ENCODE measurements at places on chromosomes 3 and 15.

DNA sequence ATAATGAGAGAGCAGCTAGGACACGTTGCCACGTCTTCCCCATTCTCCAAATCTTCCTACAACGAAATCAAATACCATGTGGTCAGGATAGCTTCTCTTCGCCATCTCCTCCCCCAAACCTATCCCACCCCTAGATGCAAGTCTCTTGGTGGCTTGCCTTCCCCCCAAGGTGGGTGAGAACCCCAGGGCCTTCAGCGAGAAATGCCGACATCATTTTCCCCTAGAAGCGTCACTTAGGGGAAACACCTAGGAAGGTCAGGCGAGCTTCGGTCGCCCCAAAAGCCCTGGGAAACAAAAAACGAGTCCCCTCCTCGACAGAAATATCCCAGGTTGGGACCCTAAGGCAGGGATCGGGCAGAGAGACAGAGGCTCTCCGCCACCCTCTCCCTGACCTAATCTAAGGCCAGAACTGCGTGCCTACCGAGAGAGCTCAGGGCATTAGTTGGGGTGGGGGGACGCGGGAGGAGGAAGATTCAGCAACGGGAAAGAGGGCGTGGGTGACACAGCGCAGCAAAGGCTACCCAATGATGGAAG is 502 bp downstream of the DPH3 start:
- DNase-seq = no peak

GRCh38 chr15:69025320-69025719 is 10.8 kb downstream of the NOX5 start:
- DNase-seq = no peak

DNA sequence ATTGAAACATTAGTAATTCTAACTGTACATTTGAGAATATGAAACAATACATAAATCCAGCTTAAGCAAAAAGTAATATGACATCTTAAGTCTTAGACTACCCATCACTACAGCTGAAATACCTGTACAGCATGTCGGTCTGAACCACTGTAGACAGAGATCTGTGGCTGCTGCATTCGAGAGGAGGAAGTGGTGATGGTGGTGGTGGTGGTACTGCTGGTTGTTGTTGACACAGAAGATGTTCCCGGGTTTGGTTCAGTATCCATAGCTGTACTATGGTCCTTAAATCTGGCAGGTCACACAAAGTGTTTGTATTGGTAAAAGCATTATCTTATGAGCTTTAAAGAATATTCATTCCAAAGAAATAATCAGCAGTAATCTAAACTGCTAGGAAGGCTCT is 2.9 kb downstream of the PHC3 start:
- peak; percentile 41 for DNase-seq

GRCh38 chr15:65985387-65985786 is 116.1 kb downstream of the RAB11A start:
- no peak for DNase-seq

DNA sequence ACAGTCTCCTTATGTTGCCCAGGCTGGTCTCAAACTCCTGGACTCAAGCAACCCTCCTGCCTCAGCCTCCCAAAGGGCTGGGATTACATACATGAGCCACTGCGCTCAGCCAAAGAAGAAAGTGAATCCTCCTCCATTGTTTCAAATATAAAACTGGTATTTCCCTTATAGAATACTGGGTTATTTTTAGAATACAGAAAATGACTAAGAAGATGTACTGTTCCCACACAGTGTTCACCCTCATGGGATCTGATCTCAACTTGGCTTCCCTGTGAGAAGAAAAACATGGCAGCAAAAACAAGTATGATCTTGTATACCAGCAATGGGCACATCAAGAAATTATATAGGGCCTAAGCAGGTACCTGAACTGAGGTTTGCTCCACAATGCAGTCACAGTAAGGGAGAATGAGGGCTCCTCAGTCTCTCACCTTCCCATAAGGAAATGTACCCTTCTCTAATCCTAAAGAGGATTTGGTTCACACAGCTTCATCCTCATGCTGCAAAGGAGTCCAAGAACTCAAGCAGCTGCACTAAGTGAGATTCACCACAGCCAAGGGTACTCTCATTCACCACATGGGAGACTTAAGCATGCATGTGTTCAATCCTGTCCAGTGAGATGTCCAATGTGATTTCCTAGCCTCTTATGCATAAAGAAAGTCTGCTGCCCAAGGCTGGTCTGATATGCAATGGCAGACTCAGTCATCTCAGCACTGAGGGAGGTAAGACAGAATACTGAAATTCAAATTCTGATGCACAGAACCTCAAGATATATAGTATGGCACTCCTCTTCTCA is 25.8 kb downstream of the USP4 start:
- no peak for DNase-seq

DNA sequence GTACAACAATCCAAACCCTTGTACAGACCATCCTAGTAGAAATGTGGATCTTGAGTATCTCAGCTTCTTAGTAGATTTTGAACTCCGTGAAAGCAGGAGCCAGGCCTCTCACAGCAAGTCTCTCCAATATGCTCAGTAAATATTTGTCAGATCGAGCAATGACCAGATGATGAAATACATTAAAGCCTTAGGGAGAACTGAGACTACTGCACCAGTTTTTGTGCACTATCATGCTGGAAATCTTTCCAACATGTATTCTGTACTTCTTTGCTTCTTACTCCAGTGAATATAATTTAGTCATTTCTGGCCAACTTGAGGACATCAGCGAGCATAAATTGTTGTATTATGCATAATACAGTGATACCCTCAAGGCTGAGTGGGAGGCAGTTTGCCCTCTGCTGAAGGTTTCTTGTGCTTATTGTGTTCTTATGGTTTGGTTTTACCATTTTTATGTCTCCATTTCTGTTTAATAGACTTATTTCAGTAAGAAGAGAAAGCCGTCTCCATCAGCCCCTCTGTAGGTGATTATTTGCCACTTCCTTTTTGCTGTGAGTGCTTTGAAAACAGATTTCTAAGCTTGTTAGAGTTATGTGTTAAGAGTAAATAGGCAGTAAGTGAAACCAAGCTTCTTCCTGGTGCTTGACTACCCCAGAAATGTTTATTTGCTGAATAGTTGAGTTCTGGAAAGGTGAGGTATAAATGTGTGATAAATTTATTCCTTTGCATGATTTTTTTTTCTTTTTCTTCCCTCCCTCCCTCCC is 147.1 kb downstream of the PGPEP1L start:
- no peak for DNase-seq

DNA sequence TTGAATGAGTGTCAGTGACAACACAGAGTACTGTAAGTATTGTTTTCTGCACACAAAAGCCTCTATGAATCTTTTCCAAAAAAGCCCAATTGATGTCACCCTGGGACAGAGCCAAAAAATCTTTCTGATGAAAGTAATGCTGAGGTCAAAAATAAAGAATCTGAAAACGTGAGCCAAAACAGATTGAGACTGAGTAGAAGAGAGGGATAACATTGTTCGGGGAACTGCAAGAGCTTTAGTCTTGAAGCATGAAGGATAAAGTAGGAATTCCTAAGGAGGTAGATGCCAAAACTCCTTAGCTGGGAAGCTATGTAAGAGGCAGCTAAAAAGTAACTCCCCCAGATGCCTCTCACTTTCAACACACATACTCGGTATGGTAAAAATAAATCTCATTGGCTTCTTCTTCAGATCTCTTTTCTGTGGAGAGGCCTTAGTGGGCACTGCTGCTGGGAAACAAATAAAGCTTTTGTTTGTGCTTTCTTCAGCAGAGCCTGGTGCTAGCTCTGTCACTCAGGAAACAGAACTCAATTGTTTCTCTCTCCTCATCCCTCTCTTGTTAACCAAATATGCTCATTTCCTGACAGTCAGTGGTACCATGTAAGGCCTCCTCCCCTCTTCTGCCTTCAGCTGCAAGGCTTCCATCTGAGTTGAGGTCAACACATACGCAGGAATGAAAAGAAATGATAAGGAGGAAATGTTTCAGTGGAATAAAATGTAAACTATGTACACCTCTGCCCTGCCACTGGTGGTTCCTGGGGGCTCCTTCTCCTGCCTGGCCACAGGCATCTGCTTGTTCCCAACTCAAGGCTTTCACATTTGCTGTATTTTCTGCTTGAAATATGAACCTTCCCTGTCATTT is 58.1 kb downstream of the CD200 start:
- no peak for DNase-seq

DNA sequence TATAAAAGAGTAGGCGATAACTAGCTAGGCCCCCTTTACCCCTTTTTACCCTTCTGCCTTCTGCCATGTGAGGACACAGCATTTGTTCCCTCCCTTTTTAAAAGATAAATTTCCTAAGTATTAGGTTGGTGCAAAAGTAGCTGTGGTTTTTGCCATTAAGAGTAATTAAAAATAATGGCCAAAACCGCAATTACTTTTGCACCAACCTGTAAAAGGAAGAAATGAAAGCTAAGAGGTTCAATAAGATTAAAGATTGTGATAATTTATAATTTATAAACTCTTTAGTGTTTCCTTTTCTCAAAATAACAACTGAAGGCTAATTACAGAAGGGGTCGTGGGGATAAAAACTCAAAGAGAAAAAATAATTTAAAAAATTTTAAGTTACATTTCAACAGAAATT is 283.5 kb upstream of the PDZRN3 start:
- no peak for DNase-seq

- no peak for DNase-seq
These were observed 925.9 kb downstream of the IGSF11 start for GRCh38 chr3:118108769-118109168.

GRCh38 chr15:73474785-73475184 is 31.8 kb downstream of the REC114 start:
- DNase-seq = no peak

Data from activated naive CD4-positive, alpha-beta T cell treated with Interleukin-2 at 50 U/mL for 16 hours (primary cell).